ENCODE measurements at places on chromosomes 6 and 20.
A peak's percentile ranks its signal among the peaks of the same experiment; 100 is the strongest.

GRCh38 chr6:24910331-24910960 is 25.3 kb downstream of the RIPOR2 start:
- DNase-seq = peak; percentile 84

- DNase-seq = no peak
Measured at GRCh38 chr20:33229843-33230242, 6.0 kb upstream of the BPIFA1 start.

DNA sequence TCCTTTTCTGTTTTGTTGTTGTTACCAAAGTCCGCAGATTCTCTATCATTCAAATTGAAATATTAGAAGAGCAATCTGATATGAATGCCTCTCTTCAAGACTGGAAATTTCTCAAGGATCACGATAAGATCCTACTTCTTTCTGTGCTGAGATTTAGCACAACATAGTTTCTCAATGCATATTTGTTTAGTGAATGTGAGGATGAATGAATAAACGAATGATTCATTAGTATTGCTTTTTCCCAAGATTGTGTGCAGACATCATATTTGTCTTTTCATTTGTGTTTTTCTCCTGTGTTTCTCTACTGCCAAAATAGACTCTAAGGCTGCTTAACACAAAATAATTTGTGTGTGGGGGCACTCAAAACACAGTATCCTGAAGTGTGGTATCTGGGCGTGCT is 862.7 kb upstream of the MAP3K7 start:
- DNase-seq = no peak

- no peak for DNase-seq
Measured at GRCh38 chr20:12434672-12435071, 517.0 kb downstream of the BTBD3 start.

DNA sequence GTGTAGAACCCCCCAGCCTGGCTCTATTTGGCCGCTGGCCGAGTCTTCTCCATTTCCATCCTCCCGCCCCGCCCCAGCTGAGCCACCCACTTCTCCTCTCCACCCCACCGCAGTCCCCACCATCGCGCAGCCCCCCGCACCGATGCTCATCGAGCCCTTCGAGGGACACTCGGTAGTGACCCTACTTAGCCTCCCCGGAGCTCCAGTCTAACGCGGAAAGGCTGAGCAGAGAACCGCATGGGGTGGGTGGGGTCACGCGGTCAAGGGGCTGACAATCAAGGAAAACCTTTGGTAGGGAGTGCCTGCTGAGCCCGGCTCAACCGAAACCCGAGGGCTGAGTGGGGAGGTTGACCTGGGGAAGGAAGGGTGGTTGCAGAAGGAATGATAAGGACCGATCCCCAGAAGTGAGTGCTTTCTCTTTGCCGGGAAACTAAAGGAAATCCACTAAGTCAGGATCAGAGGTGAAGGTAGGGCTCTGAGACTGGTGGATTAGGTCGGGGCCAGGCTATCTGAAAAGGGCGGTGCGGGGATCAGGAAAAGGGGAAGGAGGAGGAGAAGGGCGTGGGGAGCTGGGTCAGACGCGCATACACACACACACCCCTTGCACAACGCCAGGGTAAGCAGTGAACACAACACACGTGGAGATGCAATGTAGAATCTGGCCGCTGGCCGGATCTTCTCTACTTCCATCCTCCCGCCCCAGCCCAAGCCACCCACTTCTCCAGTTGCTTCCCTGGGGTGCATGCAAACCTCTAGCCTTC is 49.8 kb downstream of the CPXM1 start:
- peak; percentile 62 for DNase-seq

GRCh38 chr20:50546729-50547314 is 36.6 kb downstream of the PTPN1 start:
- no peak for DNase-seq

- DNase-seq = no peak
Measured at GRCh38 chr6:4313044-4313686, 177.8 kb upstream of the ECI2 start.

DNA sequence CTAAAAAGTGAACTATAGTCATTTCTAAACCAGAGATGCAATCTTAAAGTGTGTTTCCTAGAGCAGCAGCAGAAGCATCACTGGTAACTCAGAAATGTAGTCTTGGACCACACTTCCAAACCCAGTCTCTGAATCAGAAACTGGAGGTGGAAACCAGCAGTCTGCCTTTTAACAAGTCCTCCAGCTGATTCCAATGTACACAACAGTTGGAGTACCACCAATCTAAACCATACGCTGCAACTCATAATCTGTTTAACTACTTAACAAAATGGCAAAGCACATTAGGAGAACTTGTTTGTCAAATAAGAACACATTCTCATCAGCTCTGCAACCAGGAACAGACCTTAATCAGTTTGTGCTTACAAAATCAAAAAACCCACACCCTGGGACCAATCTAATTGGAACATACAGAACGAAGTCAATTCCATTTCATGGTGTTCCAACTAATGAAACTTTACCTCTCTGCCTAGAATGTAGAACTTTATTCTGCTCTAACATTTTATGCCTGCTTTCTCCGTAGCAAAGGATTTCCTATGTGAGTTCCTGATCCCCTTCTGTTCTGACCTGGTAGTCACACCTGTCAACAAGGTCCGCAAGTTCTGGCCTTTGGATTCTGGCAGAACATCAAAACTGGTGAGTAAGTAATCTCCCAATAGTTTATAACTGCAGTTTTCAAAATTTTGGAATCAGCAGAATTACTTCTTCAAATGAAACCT is 390.4 kb downstream of the HTR1B start:
- DNase-seq = no peak

- DNase-seq = no peak
Measured at GRCh38 chr6:140554421-140554820, 1180.0 kb upstream of the CITED2 start.

Data from activated CD8-positive, alpha-beta memory T cell treated with anti-CD3 and anti-CD28 coated beads for 24 hours (primary cell).